ENCODE measurements at places on chromosomes 7 and 10.
A peak's percentile ranks its signal among the peaks of the same experiment; 100 is the strongest.

- DNase-seq, result no peak
These were observed 22.3 kb downstream of the ACADSB start for GRCh38 chr10:123031124-123031523.

- DNase-seq, result no peak
These were observed 32.4 kb downstream of the CCSER2 start for GRCh38 chr10:84360637-84361365.

- DNase-seq, result no peak
These were observed 288.9 kb downstream of the ADARB2 start for GRCh38 chr10:1448252-1448930.

DNA sequence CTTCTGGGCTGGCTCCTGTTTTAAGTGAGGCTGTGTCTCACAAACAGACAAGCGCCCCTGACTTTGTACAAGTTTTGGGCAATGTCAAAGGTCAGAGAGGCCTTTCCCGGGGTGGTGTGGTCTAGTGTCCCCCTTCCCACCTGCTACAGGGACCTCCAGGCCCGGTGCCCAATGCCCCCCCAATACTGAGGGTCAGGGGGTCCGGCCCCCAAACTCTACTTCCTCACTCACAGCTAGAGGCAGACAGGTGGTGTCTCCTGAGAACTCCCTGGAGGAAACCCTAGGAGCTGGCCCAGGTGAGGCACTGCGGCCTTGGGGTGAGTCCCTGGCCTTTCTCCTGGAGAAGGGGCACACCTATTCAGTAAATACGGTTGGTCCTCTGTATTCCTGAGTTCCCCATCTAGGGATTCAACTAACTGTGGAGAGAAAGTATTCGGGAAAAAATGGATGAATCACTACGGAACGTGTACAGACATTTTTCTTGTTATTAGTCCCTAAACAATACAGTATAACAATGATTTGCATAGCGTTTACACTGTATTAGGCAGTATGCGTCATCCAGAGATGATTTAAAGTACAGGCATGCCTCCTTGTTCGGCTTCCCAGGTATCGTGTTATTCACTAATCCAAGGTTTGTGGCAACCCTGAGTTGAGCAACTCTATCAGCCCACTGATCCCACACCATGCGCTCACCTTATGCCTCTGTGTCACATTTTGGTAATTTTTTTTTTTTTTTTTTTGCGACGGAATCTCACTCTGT, 308.1 kb downstream of the WDR37 start:
- no peak for DNase-seq

DNA sequence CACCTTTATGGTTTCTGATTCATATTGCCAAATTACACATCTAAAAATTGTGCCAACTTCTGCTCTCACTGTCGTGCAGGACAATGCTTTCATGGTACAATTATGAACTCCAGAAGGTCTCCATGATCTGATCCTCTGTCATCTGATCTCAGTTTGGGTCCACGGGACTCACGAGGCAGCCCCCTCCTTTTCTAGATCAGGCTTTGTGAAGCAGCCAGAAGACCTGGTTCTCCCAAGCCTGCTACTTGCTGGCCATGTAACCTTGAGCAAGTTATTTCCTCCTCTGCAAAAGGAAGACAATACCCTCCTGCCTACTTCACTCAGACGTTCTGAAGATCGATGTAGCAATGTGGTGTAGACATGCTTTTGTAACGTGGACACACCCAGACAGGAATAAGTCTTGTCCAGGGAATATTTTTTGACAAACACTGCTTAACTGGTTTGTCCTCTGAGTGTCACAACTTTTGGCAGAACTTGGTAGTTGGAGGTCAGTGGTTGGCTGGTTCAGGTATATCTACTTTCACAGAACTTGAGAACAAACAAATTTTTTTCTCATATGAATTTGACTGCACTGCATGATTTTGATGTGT, 19.6 kb downstream of the CALML3 start:
- DNase-seq, result no peak

DNA sequence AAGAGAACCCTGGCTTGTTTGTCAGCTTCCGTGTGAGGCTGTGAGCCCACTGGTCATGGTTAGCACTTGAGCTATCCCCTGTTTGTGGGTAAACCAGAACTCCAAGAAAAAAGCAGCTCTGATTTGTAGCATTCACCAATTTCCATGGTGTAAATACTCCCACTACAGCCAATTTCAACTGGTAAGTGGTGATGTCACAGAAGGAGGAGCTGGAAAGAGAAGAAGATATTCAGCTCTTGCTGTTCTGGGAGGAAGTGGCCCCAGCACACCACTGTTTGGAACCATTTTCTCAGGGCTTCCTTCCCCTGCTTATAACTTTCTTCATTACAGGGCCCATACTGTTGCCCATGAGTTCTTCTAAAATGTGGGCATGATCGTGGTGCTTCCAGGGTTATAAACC, 500.1 kb upstream of the ZMIZ1 start:
- no peak for DNase-seq

- peak; percentile 55 for DNase-seq
These were observed 50.6 kb downstream of the PWWP2B start for GRCh38 chr10:132447446-132448247.

- no peak for DNase-seq
These were observed 313.4 kb upstream of the C7orf33 start for GRCh38 chr7:148277042-148277660.

DNA sequence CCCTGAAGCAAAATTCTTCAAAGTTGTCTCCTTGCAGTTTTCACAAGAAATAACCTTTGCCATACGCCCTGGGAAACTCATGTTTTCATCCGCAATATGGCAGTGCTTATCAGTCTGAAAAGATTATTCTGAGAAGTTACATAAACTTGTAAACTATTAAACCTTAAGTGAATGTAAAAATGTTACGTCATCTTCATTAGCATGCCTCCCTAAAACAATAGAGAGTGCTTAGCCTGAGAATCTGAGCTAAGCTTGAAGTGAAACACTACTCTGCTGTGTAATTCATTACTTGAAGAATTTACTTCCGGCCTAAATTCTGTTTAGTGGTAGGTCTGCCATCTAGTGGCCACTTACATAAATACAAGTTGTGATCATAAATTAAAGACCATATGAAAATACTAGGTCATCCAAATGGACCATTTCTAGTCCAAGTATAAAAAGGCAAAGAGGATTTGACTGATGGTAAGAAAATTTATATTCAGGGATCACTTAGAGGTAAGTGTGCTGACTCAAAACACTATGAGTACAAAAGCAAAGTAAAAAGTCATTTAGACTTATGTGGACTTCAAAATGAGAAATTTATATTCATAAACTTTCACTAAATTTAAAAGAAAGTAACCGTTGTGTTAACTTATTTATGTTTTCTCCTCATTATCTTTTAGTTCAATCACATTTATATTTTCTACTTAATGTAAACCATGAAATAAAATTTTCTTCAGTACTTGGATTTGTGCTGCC, 745.1 kb upstream of the LRRTM3 start:
- DNase-seq, result peak; percentile 4

GRCh38 chr7:29574659-29575058, 11.0 kb downstream of the PRR15 start:
- DNase-seq, result no peak

- no peak for DNase-seq
These were observed 38.0 kb downstream of the INPP5A start for GRCh38 chr10:132575320-132576201.

- no peak for DNase-seq
These were observed 994.1 kb downstream of the TYW1 start for GRCh38 chr7:67990716-67991115.

- no peak for DNase-seq
These were observed 3.5 kb upstream of the SRRM3 start for GRCh38 chr7:76198202-76198601.

DNA sequence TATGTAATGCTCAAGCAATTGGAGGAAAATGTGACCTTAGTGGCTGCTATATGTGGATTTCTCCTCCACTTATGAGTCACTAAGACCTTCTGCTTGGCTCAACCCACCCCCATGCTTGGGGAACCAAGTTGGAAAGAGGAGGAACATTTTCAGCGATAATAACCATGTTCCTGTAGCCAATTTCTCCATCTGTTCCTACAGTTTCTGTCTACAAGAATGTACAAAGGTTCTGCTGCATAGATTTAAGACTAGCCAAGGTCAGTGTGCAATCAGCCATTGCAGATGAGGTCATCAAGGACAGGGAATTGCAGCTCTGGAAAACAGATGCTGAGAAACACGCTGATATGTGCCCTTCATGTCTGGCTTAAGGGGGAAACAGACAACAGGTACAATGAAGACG, 5.6 kb upstream of the NRCAM start:
- no peak for DNase-seq

DNA sequence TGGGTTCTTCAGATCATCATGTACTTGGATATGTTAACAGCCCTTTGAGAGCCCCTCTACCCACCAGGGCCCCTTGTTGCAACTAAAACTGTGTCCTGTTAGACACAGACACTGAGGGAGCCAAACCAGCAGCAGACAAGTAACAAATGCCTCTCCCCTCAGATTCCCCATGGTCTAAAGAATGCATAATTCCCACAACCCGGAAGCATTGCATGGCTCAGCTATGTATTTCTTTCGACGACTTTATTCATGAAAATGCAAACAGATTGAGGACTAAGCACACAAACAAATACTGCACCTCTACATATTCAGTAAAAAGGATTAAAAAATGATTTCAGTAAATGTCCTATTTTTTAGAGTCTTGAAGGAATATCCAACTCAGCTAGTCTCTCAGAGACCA, 70.1 kb upstream of the HECW1 start:
- DNase-seq, result no peak

GRCh38 chr10:6204341-6205191, 1.8 kb downstream of the PFKFB3 start:
- DNase-seq, result no peak

DNA sequence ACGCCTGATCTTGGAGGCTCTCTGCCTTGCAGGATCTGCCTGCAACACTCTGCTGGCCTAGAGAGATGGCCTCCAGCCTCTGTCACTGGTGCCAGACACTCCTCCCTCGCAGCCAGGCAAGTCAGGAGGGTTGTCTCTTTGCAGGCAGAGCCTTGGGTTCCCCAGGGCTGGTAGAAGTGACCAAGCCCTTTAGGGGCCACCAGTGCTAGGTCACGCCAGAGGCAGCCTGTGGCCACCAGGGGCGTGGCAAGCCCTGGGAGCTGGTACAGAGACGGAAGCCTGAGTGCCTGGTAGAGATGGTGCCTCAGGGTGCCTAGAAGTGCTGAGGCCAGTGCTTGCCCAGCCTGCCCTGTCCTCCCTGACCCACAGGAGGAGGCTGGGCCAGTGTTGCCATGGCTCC, 9.1 kb downstream of the ADCYAP1R1 start:
- no peak for DNase-seq

DNA sequence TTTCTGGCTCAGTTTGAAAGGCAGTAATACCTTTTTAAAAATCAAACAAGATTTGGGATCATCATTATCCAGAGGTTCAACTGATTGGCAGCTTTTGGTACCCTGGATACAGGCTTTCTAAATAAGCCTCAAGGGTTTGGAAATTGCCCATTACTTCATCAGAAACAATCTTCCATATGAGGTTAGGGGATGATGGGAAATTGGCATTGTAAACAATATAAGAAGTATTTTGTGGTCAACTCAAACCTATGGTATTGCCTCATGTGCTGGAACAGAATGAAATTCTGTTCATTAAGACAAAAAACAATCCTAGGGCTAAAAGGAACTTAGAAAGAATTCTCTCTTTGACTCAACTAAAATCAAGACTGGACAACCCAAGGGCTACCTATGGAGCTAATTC, 92.6 kb upstream of the HECTD2 start:
- no peak for DNase-seq

DNA sequence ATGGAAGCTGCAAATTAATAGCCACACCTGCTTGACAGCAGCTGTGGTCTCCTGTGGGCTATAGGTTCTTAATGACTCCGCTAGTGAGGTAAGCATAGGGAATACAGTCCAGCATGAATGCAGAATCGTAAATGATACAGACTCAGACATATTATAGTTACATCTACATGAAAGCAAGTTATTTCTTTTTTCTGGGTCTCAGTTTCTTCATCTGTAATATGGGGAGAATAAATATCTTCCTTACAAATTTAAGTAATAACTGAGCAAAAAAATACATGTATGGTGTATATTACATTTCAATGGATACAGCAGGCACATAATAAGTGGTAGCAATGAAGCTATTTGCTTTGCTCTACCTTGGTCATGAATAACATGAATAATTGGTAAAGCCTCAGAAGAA, 245.9 kb upstream of the RHOBTB1 start:
- DNase-seq, result no peak

GRCh38 chr10:7304110-7304509, 106.7 kb downstream of the SFMBT2 start:
- DNase-seq, result no peak

DNA sequence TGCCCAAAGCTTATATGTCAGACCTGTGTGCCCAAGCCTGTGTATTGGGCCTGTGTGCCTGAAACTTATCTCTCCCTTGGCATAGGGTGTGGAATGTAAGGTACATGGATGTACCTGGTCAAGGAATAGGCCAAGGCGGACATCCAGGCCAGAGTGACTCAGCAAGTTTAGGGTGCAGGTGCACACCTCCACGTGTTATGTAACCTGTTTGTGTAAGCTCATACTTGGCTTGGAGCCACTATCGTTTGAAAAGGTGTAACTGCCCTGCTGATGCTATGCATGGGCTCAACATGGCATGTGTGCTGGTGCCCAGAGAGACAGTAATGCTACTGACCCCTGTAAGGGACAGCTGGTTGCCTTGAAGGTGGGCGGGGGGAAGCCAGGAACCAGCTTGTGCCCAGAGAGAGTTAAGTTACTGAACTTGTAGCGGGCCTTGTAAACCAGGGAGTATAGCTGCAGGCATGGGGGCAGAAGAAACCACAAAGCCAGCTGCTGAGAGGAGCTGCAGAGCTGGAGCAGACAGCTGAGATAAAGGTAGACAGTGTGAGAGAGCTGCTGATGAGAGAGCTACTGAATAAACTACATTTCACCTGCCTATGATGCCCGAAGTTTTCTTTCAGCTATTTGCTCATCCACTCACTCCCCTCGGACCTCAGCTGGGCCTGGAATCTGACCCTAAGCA, 656.4 kb upstream of the ZWINT start:
- no peak for DNase-seq

GRCh38 chr10:67280405-67280804, 354.6 kb downstream of the LRRTM3 start:
- DNase-seq, result no peak

DNA sequence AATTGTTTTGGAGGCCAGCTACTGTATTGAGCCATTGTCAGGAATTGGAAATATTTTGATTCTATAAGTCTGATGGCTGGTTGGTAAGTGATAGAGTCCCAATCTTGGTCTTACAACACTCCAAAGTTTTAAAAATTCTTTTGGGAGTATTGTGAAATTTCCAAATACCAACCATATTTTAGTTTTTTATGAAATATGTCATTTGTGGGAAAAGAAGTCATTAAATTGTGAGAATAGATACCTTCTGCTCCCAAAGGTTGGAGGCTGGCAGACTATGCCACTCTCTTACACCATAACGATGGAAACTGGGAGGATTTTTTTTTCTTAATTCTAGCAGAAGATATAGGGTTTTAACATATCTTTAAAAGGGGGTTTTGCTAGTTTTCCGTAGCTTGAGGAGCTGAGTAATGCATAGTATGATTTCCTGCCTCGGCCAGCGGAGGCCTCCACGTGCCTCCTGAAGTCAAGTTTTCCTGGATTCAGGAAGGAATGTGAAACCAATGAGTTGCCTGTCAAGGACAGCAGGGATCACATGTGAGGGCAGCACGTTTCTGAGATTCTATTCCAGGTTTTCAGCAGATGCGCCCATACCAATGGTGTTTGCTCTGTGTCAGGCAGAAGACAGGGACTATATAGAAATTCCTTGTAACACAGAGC, 92.2 kb upstream of the LAMB4 start:
- no peak for DNase-seq
